Caco-2 (cell line): ENCODE measurements at places on chromosomes 5 and 9. TPM values are rescaled to one million over a fixed set of nuclear protein-coding genes. Genes with fewer than 3 reads are reported as not detected.
A peak's percentile ranks its signal among the peaks of the same experiment; 100 is the strongest.

DNA sequence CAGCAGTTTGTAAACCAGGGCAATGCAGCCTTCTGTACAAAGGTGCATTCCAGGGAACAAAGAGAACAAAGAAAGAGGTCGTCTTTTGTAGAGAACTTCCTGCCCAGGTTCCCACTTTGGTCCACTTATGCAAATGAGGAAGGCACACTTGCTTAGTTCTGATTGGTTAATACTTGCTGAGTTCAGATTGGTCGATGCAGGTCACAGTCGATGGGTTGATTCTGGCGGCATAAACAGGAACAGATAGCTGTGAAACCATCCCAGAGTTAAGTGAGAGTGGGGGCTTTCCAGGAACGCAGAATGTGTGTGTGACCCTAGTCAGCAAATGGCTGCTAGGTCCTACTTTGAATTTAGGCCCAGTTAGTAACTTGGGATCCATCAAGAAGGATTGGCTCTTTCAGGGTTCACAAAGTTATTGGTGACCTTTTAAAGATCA is 1.8 kb upstream of the ADAMTS13 start:
- no peak overlapping the region for H3K27ac ChIP-seq
- H3K36me3 ChIP-seq: 0 out of 2 replicates have a peak, but pooled peaks cover under 1% of the 10 kb centered on the region
- H3K4me1 ChIP-seq: peaks cover 12% of the 10 kb centered on the region
- no peak overlapping the region for H3K4me3 ChIP-seq
- no peaks in the 10 kb centered on the region for H3K27me3 ChIP-seq

DNA sequence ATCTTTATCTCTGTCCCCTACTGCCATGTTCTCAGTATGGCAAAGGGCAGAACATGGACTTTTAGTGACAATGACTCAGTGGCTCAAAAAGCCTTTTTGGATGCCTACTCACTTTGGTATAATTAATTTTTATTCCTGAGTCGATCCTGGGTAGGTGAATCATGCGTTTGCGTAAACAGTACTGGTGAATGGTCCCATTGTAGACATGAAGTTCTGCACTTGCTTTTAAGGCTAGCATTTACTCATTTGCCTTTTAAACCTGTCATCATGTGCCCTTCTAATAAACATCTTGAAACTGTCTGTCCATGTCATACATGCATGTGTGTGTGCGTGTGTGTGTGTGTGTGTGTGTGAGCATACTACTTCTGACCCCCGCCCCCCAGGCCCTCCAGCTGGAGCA is 223.0 kb downstream of the AUH start:
- H3K36me3 ChIP-seq: no peaks in the 10 kb centered on the region
- H3K4me3 ChIP-seq: no peak overlapping the region
- no peaks in the 10 kb centered on the region for H3K4me1 ChIP-seq
- no peak overlapping the region for H3K27ac ChIP-seq
- no peaks in the 10 kb centered on the region for H3K27me3 ChIP-seq

- H3K27ac ChIP-seq: no peak overlapping the region
- no peak overlapping the region for H3K4me3 ChIP-seq
- no peaks in the 10 kb centered on the region for H3K36me3 ChIP-seq
- H3K27me3 ChIP-seq: no peaks in the 10 kb centered on the region
- no peak for DNase-seq
Observed at GRCh38 chr9:90095682-90096081, 490.9 kb downstream of the GADD45G start.

DNA sequence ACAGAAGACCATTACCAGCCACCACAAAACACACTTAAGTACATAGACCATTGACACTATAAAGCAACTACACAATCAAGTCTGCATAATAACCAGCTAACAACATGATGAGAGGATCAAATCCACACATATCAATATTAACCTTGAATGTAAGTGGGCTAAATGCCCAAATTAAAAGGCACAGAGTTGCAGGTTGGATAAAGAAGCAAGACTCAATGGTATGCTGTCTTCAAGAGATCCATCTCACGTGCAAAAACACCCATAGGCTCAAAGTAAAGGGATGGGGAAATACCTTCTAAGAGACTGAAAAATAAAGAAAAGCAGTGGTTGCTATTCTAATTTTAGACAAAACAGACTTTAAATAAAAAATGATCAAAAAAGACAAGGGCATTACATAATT is 113.6 kb upstream of the CD180 start:
- no peaks in the 10 kb centered on the region for H3K27me3 ChIP-seq
- H3K4me3 ChIP-seq: no peak overlapping the region
- no peaks in the 10 kb centered on the region for H3K4me1 ChIP-seq
- no peak overlapping the region for H3K27ac ChIP-seq
- DNase-seq: no peak
- no peaks in the 10 kb centered on the region for H3K36me3 ChIP-seq

Gene STXBP1
- total RNA-seq: 5.5 and 6.7 TPM in 2 replicates

Gene SPATA31C1
- not detected in 2 replicates for total RNA-seq

DNA sequence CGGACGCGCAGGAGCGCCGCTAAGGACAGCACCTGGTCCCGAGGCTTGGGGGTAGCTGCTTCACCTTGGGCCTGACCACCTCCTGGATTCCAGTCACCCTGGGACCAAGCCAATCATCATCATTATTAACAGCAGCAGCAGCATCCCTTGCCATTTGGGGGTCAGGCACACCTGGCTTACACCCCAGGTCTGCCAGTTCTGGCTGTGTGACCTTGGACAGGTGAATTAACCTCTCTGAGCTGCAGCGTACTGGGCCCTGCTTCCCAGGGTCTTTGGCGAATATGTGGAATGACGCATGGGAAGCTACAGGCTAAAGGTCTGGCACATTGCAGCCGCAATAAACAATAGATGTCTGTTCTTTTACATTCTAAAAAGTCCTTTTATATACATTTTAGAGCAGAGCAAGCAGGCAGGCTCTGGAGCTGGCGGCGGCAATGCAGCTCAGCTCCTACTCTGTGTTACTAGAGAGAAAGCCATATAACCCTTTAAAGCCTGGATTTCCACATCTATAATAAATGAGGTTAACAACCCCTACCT is 97.8 kb upstream of the CPLX2 start:
- H3K4me1 ChIP-seq: no peaks in the 10 kb centered on the region
- no peaks in the 10 kb centered on the region for H3K36me3 ChIP-seq
- no peak overlapping the region for H3K4me3 ChIP-seq
- H3K27ac ChIP-seq: no peak overlapping the region
- no peaks in the 10 kb centered on the region for H3K27me3 ChIP-seq
- no peak for DNase-seq

- no peaks in the 10 kb centered on the region for H3K27me3 ChIP-seq
- no peak for DNase-seq
- H3K27ac ChIP-seq: no peak overlapping the region
- H3K4me1 ChIP-seq: no peaks in the 10 kb centered on the region
- no peak overlapping the region for H3K4me3 ChIP-seq
Observed at GRCh38 chr5:68000805-68001204, 214.8 kb upstream of the PIK3R1 start.

- H3K27ac ChIP-seq: no peak overlapping the region
- H3K4me1 ChIP-seq: no peaks in the 10 kb centered on the region
- no peaks in the 10 kb centered on the region for H3K27me3 ChIP-seq
- H3K4me3 ChIP-seq: no peak overlapping the region
- no peaks in the 10 kb centered on the region for H3K36me3 ChIP-seq
Observed at GRCh38 chr5:167770461-167770860, 521.0 kb upstream of the WWC1 start.

Gene RBM18
- 20.6 and 23.1 TPM in 2 replicates for total RNA-seq

GRCh38 chr9:115551396-115551795 is 433.4 kb upstream of the TNC start:
- no peak overlapping the region for H3K27ac ChIP-seq
- no peak overlapping the region for H3K4me3 ChIP-seq
- H3K27me3 ChIP-seq: no peaks in the 10 kb centered on the region
- DNase-seq: no peak

DNA sequence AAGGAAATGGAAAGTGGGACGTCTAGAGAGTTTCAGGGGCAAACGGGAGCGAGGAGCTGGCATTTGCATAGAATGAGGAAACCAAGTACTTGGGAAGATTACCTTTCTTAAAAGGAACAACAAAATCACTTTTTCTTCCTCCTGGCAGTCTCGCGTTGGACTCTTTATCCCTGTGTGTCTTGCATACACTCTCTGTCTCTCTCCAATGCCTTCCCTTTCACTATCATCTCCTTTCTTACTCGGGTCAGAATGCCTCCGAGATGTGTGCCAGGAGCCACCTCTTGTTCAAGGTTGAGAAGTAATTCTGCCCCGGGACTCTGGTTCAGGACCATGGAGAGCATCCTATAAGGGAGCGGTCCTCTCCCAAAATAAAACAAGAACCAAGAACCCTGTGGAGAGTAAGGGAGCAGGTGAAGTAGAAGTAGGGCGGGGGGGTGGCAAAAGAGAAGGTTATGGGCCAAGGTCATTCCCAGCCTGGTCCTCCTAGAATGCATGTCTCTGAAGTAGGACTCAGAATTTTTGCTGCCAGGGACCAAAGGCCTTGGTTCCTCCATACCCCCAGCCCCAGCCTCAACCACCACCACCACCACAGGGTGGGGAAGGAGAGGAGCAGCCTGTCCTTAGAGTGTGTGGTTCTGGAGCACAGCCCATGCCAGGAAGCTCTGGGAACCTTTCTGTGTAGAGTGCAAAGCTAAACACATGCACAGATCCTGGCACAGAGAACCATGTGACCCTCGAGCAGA is 72.1 kb upstream of the ARAP3 start:
- H3K27ac ChIP-seq: no peak overlapping the region
- DNase-seq: peak; percentile 47
- H3K36me3 ChIP-seq: no peaks in the 10 kb centered on the region
- H3K27me3 ChIP-seq: no peaks in the 10 kb centered on the region

DNA sequence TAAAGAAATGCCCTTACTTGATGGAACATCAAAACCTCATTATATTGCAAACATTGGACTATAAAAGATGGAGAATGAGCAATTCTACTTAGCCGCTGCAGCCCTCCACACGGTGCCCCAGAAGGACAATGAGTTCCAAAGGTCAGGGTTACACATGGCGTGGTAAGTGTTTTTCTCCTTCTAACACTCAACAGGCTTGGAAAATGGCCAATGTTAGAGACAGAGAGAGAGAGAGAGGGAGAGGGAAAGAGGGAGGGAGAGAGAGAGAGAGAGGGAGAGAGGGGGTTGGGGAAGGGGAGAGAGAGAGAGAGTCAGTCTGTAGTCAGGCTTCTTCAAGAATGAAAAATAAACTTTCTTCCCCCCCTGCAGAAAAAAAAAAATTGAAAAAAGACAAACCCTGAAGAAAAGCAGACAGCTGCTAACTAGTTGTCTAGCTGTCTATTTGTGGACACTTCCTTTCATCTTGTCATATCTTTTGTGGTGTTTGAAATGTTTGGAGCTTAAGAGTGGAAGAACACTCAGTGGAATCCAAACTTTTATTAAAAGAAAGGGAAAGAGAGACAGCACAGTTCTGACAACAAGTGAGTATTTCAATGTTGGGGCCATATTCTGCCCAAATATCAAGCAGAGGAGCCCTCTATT is 324.8 kb downstream of the TMEM38B start:
- DNase-seq: no peak
- H3K27me3 ChIP-seq: no peaks in the 10 kb centered on the region
- H3K27ac ChIP-seq: no peak overlapping the region
- H3K4me1 ChIP-seq: no peaks in the 10 kb centered on the region
- H3K36me3 ChIP-seq: no peaks in the 10 kb centered on the region

GRCh38 chr9:85172001-85172978 is 502.8 kb downstream of the NTRK2 start:
- H3K27me3 ChIP-seq: no peaks in the 10 kb centered on the region
- no peak for DNase-seq
- no peak overlapping the region for H3K27ac ChIP-seq
- H3K4me1 ChIP-seq: no peaks in the 10 kb centered on the region
- H3K36me3 ChIP-seq: no peaks in the 10 kb centered on the region

DNA sequence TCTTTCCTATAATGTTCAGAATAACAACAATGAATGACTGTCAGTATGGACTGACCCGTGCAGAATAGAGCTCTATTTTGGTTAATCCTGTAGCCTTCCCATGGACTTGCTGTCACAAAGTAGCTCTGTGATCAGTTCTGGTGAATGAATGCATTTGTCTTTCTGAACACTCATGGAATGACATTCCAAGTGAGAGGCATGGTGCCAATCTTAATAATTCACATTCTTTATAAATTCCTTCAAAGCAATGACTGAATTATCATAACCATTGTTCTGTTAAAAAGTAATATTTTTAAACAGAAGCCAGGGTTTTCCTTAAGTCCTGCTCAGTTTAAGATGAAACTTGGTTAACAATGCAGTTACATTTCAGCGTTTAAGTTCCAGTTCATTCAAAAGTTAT is 360.5 kb downstream of the ICE1 start:
- H3K4me3 ChIP-seq: no peak overlapping the region
- H3K36me3 ChIP-seq: no peaks in the 10 kb centered on the region
- no peaks in the 10 kb centered on the region for H3K27me3 ChIP-seq
- H3K27ac ChIP-seq: no peak overlapping the region
- no peak for DNase-seq

- DNase-seq: no peak
- no peaks in the 10 kb centered on the region for H3K4me1 ChIP-seq
- H3K27ac ChIP-seq: no peak overlapping the region
- no peaks in the 10 kb centered on the region for H3K36me3 ChIP-seq
- no peaks in the 10 kb centered on the region for H3K27me3 ChIP-seq
Observed at GRCh38 chr5:59519338-59519737, 374.2 kb downstream of the PDE4D start.

DNA sequence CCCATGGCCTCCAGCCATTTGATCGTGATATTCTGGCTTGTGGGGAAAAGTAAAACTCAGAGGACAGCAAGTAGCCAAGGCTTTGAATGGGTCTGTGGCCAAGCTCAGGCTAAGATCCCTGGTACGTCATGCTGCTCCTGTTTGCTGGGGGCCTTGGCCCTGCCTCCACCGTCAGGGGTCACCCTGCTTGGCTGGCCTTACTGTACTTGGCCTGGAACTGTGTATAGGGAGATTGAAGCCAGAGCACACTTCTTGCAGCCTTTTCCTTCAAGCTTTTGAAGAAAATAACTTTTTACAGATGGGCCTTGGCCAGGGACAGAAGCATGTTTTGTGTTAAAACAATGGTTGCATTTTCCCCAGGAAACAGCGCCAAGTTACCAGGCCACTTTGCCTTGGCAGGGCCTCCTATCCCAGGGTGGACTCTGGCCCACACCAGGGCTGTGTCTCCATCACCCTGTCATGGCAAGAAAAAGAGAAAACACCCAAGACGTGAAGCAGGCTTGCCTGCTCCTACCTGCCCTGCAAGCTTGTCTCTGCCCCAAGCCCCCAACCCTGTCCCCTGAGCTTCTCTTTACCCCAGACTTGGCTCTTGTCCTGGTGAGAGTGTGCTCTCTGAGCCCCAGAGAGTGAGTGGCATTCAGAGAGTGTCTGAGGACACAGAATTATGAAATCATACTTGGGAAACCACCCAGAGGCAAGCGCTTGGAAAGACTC is 286.9 kb downstream of the GADD45G start:
- H3K27me3 ChIP-seq: no peaks in the 10 kb centered on the region
- H3K36me3 ChIP-seq: no peaks in the 10 kb centered on the region
- no peak overlapping the region for H3K27ac ChIP-seq
- H3K4me3 ChIP-seq: no peak overlapping the region
- H3K4me1 ChIP-seq: no peaks in the 10 kb centered on the region

Gene ADAMTS2
- total RNA-seq: 0.05 and 0.23 TPM in 2 replicates

DNA sequence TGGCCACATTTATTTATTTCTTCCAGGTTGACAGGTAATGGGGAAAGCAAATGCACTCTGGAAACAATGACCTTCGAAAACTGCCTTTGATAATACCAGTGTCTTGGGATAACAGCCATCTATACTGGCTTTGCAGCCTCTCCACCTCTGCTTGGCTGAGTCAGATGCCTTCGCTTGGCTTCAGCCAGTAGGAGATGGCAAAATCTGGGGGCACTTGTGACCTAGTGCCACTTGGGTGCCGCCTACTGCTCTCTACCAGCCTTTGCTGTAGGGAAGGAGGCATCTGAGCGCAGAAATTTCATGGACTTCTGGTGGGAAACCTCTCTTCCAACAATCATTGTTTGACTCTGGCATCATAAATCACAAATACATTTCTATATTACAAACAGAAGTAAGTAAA is 21.8 kb downstream of the FYB1 start:
- DNase-seq: no peak
- H3K4me1 ChIP-seq: peaks cover 67% of the 10 kb centered on the region
- H3K4me3 ChIP-seq: no peak overlapping the region
- H3K36me3 ChIP-seq: no peaks in the 10 kb centered on the region
